ENCODE measurements at places on chromosomes 2 and 18.

DNA sequence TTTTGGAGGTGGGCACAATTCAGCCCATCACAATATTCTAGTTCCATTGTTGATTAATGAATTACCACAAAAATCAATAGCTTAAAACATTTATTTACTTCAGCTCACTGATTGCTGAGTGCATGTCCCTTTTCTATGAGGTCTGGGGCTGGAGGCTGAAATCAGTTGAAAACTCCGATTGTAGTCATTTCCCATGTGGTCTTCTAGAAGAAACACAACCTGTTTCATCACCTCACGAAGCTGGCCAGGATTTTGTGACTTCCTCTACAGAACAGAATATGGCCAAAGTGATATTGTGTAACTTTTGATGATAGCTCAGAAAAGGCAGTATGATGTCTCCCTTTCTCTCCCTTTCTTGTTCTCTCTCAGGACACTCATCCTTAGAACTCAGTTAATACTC is 44.1 kb upstream of the CYRIA start:
- DNase-seq, result no peak

GRCh38 chr2:114213808-114214207 is 228.6 kb upstream of the DPP10 start:
- DNase-seq, result no peak

DNA sequence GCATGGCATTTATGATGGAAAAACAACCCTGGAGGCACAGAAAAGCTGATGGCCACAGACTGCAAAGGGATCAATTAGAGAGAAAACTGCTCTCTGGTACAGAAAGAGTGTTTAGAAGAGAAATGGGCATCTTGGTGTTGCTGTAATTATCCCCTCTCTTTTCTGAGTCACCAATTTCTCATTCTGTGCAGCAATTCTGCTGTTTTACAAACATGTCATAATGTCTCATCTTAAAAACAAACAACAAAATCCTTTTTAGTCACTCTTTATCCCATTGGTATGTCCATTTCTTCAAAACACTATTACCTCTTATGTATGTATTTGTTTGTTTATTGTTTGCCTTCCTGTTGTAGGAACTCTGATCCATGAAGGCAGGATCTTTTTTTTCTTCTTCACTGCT is 73.9 kb upstream of the HK2 start:
- DNase-seq, result no peak

DNA sequence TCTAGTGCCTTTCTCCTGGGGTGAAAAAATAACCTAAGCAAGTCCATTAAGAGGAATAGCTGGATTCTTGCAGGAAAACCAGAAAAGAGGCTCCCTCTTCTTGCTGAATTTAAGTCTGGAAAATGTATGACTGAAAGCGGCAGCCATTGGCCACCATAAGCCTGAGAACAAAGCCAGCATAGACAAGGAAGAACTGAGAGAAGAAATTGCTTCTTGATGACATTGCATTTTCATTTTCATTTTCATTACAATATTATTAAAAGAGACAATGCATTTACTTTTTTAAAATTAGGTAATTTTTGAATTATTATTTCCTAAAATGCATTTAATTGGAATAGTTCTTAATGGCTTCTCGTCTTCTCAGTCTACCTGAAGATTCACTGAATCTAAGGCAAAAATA is 1157.5 kb upstream of the ZEB2 start:
- DNase-seq, result no peak

DNA sequence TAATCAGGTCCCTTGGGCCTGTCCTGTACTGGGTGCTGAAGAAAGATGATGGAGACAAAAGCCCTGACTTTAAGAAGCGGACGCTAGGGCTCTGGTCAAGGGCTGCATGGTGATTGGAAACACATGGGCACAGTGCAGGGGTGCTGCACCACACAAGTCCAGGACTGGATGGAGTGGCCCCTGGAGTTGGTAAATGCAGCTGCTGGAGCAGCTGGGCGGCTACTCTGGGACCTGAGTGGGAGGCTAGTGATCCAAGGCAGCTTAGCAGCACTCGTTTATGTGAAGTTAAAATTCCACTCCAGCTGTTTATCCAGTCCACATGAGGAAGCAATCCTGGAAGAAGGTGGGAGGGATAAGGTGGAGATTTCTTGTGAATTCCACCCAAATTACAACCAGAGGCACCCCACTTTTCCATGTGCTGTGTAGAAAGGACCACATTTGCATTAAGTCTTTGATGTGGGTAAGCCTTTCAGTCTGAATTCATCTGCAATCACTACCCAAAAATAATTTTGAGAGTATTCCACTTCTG is 24.9 kb downstream of the MERTK start:
- DNase-seq, result no peak

GRCh38 chr2:106816974-106817373 is 69.0 kb downstream of the ST6GAL2 start:
- DNase-seq, result no peak

DNA sequence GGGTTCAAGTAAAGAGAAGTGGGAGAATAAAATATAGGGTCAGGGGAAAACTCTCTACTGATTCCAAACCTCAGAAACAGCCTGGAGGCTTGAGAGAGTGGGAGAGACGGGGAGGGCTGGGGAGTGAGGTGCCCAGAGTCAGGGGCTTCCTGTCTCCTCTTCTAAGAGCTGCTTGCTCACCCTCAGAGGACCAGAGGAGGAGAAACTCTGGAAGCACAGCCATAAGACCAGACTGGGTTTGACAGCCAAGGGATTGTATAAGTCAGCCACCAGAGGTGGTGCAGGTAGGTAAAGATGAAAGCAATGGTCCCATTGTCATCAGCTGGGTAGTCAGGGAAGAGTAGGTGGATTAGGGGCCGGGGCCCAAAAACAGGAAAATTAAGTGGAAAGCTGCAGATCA is 259.4 kb downstream of the TNS1 start:
- DNase-seq, result no peak

DNA sequence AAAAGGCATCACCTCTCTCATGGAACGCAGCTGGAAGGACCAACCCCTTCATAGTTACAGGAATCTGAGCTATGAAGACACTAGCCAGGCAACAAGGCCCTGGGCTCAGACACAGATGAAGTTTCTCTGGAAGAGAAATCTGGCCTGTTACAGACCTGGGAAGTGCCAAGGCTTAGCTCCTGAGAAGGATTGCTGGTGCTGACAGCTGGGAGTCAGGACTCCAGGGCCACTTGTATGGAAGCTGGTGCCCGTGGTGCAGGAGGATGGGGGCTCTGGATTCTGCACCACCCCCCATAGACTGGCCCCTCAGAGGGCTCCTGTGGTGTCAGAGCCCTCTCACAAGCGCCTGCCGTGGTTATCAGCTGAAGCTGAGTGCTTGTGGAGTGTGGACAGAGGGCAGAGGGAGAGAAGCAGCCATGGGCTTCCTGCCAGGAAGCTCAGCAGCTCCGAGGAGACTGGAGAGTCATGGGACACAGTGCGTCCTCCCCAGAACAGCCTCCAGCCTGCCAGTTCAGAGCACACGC is 87.3 kb upstream of the LCLAT1 start:
- no peak for DNase-seq

GRCh38 chr2:169036736-169037440 is 5.8 kb upstream of the ABCB11 start:
- no peak for DNase-seq

DNA sequence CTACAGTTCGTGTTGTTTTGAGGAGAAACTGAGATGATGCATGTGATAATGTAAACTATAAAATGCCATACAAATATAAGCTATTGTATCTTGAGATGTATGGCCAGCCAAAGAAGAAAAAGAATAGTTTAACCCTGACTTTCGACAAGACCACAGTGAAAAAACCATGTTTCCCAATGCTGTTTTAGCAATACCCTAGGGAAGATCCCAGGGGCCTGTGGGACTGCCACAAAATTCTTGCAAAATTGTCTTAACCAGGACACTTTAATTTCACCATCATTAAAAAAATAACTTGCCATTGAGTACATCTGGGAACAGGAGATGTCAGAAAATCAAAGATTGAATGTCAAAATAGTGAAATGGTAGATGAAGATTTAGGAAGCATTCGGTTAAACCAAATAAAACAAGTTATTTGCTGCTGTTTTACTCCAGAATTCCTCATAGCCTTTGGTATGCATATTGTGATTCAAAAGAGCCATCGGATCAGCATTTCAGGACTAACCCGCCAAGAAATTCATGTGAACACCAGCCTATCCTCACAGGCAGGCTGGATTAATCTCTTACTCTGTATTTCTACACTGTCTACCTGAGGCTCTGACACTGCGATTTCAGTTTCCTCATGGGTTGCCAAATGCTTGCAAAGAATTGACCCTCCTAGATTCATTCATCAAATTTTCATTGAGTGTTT is 49.0 kb upstream of the SP3 start:
- no peak for DNase-seq

GRCh38 chr2:11073776-11074175 is 81.5 kb upstream of the SLC66A3 start:
- DNase-seq, result no peak

GRCh38 chr2:196441527-196441926 is 198.0 kb upstream of the CCDC150 start:
- no peak for DNase-seq

DNA sequence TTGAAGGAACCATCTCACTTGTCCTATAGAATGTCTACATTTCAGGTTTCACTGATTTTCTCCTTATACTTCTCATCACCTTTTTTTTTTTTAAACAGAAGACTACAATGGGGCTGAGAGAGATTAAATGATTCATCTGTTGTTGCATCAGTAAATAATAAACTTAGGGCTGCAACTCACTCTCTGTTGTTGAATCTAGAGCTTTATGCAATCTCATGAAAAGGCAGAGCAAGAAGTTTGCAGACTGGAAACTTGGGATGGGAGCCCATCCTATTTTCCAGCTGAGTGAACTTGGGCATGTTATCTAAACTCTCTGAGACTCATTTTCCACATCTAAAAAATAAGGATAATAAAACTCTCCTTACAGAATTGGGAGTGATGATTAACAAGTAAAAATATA is 58.4 kb downstream of the PDE1A start:
- no peak for DNase-seq

DNA sequence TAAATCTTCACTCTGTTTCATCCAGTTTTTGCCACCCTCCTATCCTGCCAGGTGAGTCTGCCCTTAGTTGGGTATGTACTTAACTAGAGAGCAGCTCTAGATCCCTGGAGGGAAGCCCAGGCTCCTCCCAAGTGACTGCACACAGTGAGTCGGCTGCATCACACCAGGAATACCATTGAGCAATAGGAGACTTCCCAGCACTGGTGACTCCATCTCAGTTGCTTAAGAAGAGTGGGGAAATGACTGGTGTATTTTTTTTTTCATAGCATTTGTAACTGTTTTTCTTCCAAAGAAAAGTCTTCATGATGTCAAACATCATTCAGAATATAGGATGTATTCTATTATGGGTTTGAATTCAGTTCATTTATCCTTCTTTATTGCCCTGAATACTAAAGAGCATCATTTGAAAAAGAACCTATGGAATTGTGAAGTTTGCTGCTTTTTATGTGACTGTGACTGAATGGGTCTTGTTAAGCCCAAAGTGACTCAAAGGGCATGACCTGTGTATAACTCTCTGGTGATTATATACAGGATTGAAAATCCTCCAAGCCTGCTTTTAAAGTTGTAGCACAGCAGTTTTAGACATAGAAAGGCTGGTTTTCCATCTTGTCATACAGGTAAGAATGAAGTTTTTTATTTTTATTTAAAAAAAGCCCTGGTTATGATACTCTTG is 84.3 kb downstream of the MAP3K20 start:
- peak; percentile 14 for DNase-seq

DNA sequence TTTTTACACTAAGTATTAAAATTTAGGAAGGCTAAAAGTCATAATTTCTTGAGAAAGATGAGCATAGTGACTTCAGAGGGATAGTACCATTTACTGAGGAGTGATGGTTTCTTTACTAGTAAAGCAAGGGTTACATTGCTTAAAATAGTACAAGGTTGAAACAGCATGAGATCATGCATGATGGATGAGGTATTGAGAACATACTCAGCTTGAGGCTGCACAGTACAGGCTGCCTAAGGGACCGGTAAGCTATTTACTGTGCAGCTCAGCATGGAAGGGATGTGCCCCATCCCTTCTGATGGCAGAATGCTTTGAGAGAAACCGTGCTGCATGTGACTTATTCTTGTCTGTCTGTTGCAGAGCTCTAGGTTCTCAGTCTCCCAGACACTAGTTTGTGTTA is 122.1 kb downstream of the EML6 start:
- DNase-seq, result no peak

DNA sequence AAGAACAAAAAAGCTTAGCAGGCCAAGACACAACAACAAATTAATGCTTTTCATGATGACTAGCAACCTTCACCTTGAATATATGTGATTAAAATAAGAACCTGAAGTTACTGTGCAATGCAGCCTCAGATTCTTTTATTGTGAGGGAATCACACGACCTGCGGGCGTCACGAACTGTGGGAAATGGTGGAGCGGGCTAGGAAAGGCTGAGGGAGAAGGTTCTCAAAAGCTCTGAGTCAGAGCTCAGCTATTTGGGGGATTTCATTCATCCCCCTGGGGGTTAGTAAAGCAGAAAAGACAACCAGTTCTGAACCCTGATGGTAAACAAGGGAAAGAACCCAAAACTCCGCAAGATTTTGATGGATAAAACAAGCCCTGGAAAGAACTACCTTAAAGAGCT is 89.3 kb upstream of the NCKAP5 start:
- DNase-seq, result no peak

GRCh38 chr2:237154082-237154638 is 68.5 kb downstream of the COPS8 start:
- no peak for DNase-seq
